ENCODE measurements at places on chromosomes 6 and 20.

- H3K4me1 ChIP-seq: peaks cover 28% of the 10 kb centered on the region
- no peak overlapping the region for H3K4me3 ChIP-seq
- H3K36me3 ChIP-seq: no peaks in the 10 kb centered on the region
- H3K27me3 ChIP-seq: peaks cover 11% of the 10 kb centered on the region
- ATAC-seq: no peak
Measured at GRCh38 chr6:16840725-16841124, 79.5 kb upstream of the ATXN1 start.

- peaks cover 7% of the 10 kb centered on the region for H3K4me1 ChIP-seq
- no peak overlapping the region for H3K4me3 ChIP-seq
- H3K36me3 ChIP-seq: peaks cover 6% of the 10 kb centered on the region
Measured at GRCh38 chr6:17714177-17714576, 7.5 kb upstream of the NUP153 start.

- H3K27ac ChIP-seq: no peak overlapping the region
- no peak for ATAC-seq
- peaks cover 95% of the 10 kb centered on the region for H3K27me3 ChIP-seq
- H3K4me3 ChIP-seq: peak overlapping the region; percentile 61
- no peaks in the 10 kb centered on the region for H3K36me3 ChIP-seq
- H3K4me1 ChIP-seq: peaks cover 31% of the 10 kb centered on the region
Measured at GRCh38 chr6:28211840-28212509, 13.1 kb upstream of the ZSCAN9 start.

GRCh38 chr20:44976698-44977097 is 10.4 kb downstream of the STK4 start:
- no peak overlapping the region for H3K4me3 ChIP-seq
- H3K4me1 ChIP-seq: peaks cover 73% of the 10 kb centered on the region
- peaks cover 84% of the 10 kb centered on the region for H3K36me3 ChIP-seq
- no peaks in the 10 kb centered on the region for H3K27me3 ChIP-seq
- H3K27ac ChIP-seq: peak overlapping the region; percentile 97
- ATAC-seq: no peak

DNA sequence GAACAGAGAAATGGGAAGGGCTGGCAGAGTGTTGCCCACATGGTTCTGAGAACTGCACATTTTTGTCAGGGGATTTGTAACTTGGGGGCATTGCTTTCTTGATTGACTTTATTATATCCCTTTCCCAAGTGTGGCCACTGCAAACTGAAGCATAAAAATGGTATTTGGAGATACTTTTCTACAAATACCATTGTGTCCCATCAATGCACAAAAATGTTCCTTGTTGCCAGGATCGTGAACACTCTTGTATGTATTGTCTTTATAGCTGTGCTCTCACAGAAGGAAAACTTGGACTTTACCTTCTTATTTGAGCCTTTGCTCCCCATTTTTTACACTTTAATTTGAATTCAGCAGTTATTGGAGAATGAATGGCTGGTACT is 57.1 kb upstream of the C20orf144 start:
- peaks cover 45% of the 10 kb centered on the region for H3K4me1 ChIP-seq
- no peaks in the 10 kb centered on the region for H3K27me3 ChIP-seq
- no peak overlapping the region for H3K4me3 ChIP-seq

DNA sequence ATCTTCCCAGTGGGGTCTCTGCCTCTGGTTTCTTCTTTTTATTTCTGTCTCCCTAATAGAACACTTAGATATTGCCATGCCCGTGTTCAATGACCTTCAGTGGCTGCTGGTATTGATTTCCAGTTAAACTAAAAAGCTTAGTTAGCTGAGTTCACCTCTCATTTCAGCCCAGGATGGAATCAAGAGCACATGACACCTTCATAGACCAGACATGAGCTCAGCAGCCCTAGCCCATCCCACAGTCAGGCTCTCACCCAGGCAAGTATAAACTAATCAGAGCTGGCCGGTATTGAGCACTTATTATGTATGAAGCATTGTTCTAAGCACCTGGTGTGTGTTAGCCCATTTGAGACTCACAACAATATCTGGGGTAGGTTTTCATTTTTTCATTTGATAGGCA is 33.7 kb upstream of the PLEKHG1 start:
- H3K36me3 ChIP-seq: no peaks in the 10 kb centered on the region
- H3K4me1 ChIP-seq: peaks cover 6% of the 10 kb centered on the region

- H3K27ac ChIP-seq: no peak overlapping the region
- ATAC-seq: no peak
- no peaks in the 10 kb centered on the region for H3K27me3 ChIP-seq
- no peaks in the 10 kb centered on the region for H3K4me1 ChIP-seq
- H3K36me3 ChIP-seq: no peaks in the 10 kb centered on the region
Measured at GRCh38 chr6:139925894-139926641, 551.6 kb upstream of the CITED2 start.

Data from stimulated activated memory B cell treated with anti-CD40 and anti-IgM and Interleukin-4, amounts not matched to agents 10 μg/mL and 1 μg/mL and 100 μg/mL, for 72 hours (primary cell).